ENCODE measurements at places on chromosomes 11 and 22.

DNA sequence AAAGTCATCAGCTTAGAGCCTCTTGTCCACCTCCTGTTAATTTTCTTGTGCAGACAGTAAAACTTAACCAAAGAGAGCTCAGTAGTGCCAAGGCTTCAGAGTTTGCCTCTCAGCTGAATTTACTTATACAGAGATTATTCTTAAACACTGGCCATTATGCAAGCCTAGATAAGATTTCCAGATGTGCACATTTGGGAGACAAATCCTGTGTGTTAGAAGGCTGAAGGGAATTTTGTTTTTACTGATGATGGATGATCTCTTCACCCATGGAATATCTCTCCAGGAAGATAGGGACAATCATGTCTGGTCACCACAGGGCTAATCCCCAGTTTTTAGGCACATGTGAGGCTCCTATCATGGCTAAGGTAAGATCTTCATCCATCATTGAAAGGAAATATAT is 157.6 kb upstream of the FAT3 start:
- ATAC-seq = no peak

DNA sequence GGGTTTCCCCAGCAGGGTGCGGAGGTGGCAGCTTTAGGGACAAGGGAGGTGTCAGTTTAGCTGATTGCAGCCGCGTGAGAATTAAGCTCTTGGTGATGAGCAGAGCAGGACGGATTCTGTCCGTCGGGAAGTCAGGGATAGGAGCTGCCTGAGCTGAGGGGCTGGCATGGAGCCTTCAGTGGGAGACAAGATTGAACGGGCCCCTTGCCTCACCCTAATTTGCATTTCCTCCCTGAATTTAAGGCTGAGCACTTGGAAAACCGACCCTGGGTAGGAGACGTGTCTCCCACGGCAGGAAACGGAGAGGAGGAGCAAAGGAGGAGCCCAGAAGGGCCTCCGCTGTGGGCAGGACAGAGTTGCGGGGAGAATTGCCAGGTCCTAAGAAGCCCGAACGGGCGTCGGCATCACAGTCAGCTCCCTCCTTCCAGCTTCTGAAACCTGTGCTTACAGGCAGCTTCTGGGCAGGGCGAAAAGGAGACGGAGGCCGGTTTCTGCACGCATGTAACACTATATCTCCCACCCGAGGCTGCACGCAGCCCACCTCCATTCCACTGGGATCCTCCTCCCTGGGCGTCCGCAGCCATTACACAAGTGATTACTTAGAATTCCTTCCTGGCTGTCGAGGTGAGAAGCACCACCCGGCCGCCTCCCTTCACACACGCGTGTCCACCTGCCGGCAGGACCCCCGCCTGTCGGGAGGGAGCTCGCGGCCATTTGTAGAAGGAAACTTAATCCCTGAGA is 345.8 kb downstream of the BRD1 start:
- ATAC-seq = no peak

GRCh38 chr11:91783173-91783572 is 441.4 kb upstream of the FAT3 start:
- ATAC-seq = no peak

DNA sequence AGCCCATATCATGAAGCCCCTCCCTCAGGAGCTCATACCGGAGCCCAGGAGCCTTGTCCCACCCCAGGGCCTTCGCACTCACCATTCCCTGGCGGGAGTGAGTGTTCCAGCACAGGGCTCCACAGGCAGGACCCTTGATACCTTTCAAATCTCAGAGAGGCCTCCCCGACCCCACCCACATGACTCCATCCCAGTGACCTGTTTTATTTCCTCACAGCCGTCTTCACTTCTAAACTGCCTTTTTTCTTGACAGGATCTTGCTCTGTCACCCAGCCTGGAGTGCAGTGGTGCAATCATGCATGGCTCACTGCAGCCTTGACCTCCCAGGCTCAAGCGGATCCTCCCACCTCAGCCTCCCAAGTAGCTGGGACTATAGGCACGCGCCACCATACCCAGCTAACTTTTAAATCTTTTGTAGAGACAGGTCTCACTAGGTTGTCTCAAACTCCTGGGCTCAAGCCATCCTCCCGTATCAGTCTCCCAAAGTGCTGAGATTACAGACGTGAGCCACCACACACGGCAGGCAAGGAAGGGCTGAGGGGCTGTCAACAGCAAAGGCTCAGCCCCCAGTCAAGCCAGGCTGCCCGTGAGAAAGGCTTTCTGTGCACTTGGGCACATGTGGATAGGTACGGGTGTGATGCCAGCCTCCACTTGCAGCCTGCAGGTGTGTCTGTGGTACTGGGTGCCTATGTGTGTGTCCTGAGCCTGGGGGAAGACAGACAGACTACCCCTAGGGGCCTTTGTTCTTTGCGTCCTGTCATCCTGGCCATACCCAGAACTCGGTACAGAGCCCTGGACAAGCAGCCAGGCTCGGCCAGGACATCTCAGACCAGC is 9.3 kb downstream of the RPL3 start:
- peak; percentile 13 for ATAC-seq

DNA sequence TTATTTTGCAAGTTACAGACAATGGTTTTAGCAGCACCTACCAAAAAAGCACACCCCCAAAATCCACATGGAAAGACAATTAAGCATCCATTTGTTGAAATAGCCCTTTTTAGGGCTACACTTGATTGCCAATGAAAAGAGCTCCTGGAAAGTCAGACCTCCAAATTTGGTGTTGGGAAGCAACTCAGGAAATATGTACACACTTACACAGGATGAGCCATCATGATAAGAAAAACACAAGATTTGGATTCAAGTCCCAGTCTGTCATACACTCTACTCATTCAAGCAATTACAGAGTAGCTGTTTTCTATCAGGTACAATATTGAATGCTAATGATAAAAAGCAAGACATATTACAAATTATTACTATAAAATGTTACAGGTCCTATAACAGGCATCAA is 31.5 kb downstream of the FAM168A start:
- no peak for ATAC-seq

DNA sequence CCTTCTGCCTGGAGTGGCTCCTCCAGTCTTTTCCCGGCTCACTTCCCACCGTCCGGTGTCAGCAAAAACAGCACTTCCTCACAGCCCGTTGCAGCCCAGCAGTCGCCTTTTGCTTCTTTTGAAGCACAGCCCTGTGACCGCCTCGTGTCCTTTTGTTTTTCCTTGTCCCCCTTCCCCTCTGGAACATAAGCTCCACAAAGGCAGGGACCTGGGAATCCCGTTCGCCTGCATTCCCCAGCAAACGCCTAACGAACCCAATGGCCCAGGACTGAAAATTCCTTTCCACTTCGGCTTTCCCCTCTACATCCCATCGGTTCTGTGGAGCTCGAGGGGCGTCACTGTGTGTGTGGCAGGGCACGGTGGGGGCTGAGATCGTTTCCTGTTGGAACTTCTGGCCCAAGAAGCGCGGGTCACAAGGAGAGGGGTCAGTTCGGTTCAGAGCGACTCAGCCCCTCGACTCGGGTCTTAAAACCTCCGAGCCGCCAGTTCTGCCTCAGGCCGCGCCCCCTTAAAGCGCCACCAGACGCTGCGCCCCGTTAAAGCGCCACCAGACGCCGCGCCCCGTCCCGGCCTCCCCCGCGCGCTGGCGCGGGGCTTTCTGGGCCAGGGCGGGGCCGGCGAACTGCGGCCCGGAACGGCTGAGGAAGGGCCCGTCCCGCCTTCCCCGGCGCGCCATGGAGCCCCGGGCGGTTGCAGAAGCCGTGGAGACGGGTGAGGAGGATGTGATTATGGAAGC is 841 bp downstream of the RIC8A start:
- peak; percentile 78 for ATAC-seq

DNA sequence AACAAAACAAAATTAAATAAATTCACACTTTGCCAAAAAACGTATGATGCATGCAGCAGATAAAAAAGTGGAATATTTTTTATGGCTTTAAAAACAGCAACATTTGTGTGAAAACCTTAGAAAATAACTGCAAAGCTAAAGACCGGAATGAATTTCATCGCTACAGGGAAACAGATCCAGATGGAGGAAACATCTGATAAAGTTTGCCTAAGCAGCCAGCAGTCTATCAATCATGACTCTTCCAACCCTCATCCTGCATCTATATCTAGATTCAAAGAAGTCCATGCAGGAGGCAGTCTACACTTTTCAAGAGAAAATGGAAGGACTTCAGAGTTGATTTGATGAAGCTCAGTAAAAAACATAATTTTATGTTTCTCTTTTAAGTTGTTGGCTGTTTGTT is 126.8 kb downstream of the SWAP70 start:
- no peak for ATAC-seq

DNA sequence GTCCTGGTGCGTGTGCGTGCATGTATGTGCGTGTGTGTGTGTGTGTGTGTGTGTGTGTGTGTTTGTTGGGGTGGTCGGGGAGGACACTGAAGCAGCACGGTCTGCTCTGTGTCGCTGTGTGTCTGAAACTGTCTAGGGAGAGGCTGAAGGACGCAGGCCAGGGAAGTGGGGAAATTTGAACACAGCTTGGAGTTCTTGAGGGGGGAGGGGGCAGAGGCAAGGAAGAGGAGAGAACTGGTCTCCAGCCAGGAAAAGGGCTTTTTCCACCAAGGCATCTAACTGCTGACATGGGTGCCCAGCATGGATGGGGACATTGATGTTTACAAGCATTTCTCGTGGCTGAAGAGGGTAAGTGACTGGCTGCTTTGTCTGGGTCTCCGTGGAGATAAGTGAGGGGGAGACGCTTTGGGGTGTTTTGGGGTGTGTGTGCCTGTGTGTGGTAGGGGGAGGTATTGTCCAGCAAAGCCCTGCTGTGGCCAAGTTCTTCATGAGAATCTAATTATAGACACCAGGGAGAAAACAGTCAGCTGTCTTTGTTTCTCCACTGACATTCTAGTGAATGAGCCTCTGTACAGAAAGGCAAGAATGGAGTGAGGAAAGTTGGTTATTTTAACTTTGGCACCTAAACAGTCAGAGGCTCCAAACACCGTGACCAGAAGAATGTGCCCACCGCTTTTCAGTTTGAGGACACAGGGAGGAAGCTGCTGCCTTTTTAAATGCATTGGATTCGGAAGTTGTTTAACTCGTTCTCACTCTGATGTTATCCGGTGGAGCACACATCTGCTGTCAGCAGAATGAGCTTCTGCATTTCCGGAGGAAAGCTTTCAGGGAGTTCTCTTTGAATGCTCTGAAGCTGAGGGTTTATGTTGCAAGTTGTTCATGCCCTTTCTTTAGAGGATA is 63.7 kb downstream of the PPFIBP2 start:
- ATAC-seq = no peak

DNA sequence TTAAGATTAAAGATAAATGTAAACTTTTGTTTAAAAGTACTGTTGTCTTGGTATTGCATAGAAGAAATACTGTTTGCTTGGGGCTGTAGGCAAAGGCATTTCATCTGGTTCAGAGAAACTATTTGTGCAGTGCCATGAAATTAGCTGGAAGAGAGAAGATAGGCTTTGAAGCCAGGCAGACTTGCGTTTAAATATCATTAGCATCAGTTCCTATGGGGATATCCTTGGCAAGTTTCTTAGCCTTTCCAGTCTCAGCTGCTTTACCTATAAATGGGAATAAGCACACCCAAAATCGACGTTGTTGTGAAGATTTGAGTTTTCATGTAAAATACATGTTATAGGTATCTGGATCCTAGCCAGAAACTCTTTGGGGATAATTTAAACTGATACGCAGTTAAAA is 133.9 kb downstream of the FBXO7 start:
- ATAC-seq = no peak

GRCh38 chr11:71186806-71187205 is 65.6 kb downstream of the SHANK2 start:
- no peak for ATAC-seq

DNA sequence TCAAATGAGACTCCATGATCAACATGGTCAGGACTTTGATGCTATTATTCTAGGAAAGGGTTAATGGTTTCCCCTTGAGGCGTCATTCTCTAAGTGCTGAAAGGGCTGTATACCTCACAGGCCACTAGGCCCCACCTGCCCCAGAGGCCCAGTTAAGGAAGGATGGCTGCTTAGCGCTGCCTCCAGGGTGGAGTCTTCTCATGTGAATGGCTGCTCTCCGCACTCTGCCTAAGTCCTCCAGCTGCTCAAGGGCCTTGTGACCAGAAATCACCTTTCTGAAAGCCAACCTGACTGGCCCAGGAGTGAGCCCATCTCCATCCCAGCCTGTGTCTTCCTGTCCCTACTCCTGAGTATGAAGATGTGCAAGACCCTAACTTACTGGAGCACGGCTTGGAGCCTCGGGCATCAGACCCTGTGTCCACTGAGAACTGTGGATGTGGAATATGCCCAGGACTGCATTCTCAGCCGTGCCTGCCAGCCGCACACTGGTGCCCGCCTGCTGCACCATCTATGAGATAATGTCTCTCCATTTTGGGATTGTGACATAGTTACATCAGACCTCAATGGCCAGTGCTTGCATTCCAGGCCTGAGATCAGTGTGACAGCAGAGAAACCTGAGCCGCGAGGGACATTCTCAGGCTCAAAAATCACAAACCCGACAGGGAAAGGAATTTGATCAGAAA is 51.0 kb downstream of the SNX19 start:
- ATAC-seq = no peak

DNA sequence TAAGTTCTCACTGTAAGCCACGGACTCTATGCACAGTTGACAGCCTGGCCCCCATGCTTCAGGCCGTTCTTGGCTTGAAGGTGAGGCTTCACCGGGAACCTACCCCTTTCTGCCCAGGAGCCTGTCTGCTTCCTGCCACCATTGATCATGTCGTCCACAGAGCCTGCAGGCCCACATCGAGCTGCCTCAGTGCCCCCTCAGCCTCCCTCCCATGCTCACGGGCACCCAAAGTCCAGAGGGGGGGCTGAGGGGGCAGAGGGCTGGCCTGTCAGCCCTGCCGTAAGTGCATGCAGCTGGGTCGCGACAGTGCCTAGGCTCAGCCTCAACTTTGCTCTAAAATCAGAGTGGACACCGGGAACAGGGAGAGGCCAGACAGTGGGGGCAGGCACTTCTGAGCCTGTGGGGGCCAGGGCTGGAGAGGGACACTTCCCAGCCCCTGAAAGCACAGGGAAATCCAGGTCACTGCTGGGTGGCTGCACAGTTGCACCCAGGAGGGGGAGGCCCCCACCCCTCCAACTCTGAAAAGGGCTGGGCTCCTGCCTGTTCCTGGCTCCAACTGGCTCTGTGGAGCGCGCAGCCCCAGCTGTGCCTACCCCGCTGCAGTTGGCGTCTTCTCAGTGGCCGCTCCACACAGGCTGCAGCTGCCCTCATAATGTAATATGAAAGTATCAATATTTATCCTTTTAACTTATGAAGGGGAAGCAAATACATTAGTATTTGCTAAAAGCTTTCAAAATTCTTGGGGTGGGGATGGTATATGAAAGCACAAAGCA is 598.6 kb downstream of the DLG2 start:
- no peak for ATAC-seq

GRCh38 chr11:70826541-70827335 is 425.6 kb downstream of the SHANK2 start:
- no peak for ATAC-seq

GRCh38 chr11:107621081-107621480 is 30.1 kb downstream of the ELMOD1 start:
- no peak for ATAC-seq

DNA sequence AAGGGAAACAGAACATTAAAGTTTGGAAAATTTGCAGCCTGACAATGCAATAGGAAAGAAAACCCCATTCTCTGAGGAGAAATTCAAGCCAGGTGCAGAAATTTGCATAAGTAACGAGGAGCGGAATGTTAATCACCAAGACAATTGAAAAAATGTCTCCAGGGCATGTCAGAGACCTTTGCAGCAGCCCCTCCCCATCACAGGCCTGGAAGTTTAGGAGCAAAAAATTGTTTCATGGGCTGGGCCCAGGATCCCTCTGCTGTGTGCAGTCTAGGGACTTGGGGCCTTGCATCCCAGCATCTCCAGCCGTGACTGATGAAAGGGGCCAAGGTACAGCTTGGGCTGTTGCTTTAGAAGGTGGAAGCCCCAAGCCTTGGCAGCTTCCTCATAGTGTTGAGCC is 780.2 kb downstream of the LRRC4C start:
- ATAC-seq = no peak

All from stimulated activated memory B cell treated with anti-CD40 and anti-IgM and Interleukin-4, amounts not matched to agents 10 μg/mL and 1 μg/mL and 100 μg/mL, for 72 hours (primary cell).